ENCODE measurements at places on chromosomes 2 and 18.

DNA sequence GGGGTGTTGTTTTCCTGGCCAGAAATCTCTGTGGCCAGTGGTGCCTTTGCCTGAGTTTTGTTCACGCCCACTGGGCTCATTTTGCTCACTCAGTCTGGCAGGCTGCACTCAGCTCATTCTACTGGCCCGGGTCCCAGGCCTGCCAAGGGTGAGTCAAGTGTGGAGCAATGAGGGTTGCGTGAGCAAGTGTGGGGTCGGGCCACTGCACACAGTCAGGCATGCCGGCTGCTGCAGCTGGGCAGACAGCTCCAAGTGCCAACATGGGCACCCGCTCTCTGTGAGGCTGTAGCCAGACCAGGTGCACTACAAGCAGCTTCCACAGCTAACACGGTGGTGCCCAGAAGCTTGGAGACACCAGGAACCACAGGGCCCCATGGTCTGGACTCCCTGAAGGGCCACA, 801.1 kb upstream of the RAB6C start:
- no peak for DNase-seq

GRCh38 chr2:96754317-96754716, 6.4 kb upstream of the CNNM4 start:
- no peak for DNase-seq

GRCh38 chr2:12543978-12544558, 172.7 kb upstream of the TRIB2 start:
- no peak for DNase-seq

DNA sequence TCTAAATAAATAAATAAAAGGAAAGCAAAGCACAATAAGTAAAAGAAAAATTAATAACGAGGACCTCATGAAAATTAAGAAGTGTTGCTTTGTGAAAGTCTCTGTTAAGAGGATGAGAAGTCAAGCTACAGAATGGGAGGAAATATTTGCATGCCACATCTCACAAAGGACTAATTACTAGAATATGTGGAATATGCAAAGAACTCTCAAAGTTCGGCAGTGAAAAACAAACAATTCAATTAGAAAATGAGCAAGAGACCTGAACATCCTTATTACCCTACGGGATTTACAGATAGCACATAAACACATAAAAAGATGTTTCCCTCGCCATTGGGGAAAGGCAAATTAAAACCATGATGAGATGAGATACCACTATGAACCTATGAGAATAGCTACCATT, 23.3 kb downstream of the CYP26B1 start:
- no peak for DNase-seq

- DNase-seq = peak; percentile 18
These were observed 78.9 kb downstream of the CD8B2 start for GRCh38 chr2:106566050-106566449.

DNA sequence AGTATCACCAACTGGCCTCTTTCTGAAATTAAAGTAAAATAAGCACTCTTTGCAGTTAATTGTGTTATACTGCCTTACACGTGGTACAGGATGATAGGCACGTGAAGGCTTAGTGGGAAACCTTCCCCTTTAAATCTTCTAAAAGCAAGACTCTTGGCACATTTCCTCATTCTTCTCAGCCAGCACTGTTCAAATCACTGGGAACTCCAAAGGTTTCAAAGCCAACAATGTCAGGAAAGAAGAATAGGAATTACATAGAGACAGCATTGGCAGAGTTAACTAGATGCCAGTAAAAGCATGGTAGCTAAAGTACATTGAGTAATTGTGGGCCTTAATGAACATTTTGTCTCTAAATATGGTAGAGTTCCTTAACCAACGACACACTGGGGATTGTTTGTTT, 96.4 kb downstream of the DTNA start:
- DNase-seq = no peak

DNA sequence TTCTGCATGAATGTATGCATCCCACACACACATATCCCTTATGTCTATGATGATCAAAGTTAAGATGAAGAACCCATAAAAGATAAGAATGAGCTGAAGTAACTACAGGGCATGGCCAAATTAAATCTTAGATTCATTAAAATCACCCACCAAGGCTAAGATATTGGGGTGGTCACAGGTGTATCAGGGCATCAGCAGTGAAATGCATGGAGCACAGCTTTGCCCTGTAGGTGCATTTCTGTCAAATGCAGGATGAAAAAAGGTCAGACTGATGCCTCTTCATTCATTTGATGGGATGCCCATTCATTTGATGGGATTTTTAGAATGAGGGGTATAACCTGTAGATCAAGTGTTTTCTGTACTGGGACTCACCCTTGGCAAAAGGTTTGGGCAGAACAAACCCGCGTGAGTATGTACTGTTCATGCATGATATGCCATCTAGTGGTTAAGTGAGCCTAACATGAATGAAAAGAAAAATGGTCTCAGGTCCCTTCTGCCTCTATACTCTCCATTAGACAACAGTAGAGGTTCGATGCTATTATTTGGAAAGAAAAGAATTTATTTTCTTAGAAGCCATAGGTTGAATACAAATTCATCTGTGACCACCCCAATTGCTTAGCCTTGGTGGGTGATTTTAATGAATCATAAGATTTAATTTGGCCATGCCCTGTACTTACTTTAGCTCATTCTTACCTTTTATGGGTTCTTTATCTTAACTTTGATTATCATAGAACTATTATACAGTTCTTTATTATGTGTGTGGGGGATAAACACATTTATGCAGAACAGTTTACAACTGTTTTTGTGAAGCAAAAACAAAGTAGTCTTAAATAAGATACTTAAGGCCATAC, 43.2 kb upstream of the NOSTRIN start:
- DNase-seq = no peak

- no peak for DNase-seq
These were observed 179.7 kb downstream of the AGPS start for GRCh38 chr2:177572236-177572671.

DNA sequence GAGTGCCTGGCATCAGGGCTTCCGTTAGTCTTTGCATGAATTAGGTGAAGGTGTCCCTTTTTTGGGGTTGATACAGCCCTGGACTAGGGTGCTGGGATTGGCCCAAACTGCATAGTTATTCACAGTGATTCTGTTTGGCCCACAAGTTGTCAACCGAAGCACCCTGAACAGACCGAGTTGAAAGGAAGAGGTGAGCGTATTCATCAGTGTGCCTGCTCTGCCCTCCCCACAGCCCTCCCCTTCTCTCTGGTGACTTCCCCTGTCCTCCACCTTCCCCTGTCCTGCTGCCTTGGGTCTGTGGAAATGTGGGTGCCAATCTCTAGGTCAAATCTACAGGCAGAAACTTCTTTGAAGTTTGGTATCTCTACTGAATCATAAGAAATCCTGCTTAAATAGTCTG, 330.5 kb downstream of the DYSF start:
- DNase-seq = no peak

GRCh38 chr18:79579807-79580497, 99.7 kb upstream of the CTDP1 start:
- DNase-seq = no peak

- no peak for DNase-seq
These were observed 36.8 kb downstream of the ACVR1 start for GRCh38 chr2:157839162-157839801.

GRCh38 chr2:226798422-226799210, 1.0 kb downstream of the IRS1 start:
- no peak for DNase-seq

DNA sequence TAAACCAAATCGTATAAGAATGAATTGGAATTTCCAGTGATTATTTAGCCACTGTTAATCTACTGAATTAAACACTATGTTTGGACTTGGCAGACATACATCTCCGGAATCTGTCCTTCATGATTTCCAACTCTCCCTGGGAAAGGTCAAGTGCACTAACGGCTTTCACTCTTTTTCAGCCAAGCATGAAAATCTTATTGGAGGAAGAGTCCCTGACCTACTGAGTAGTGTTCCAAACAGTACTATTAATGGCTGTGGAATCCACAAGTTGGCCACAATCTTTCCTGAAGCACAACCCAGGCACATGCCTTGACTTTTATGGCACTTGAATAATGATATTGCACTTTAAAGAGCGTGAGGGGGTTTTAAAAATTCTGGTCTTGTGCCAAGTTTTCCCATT, 318.9 kb upstream of the RND3 start:
- DNase-seq = no peak

DNA sequence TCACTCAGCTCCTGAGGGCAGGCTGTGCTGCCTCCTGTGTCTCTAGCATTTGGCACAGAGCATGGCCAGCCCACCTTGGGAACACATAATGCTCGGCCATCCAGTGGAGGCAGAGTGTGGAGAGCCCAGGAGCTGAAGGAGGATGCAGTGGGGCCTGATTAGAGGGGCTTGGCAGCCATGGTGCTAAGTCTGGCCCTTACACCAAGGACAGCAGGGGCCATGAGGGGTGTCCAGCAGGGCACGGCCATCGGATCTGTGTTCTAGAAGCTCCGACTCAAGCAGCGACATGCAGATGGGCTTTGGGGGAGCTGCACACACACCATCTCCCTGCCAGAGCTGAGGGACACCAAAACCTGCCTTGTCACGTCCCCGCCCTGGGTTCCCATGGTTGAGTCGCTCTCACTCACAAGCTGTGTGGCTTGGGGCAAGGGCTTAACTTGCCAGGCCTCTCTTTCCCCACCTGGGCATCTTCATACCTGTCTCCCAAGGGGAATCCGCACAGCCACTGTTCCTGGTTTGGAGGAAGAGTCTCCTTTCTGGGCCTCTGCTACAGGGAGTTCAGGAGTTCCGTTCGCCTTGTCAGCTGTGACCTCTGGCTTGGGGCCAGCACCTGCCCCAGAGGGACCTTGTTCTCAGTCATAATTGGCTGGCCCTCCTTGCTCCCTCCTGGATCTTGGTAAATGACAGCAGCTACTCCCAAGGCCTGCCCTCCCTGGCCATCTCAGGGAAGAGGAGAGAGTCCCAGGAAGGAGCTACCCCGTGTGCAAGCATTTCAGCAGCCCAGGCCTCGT, 1.3 kb upstream of the TOGARAM2 start:
- DNase-seq = no peak

GRCh38 chr2:126154256-126154785, 501.6 kb upstream of the GYPC start:
- no peak for DNase-seq

- no peak for DNase-seq
These were observed 76.7 kb downstream of the EMILIN2 start for GRCh38 chr18:2923464-2923863.

GRCh38 chr18:13463526-13464210, 245.1 kb downstream of the LDLRAD4 start:
- no peak for DNase-seq

- DNase-seq = no peak
These were observed 319.8 kb downstream of the FBXO15 start for GRCh38 chr18:73827801-73828200.

DNA sequence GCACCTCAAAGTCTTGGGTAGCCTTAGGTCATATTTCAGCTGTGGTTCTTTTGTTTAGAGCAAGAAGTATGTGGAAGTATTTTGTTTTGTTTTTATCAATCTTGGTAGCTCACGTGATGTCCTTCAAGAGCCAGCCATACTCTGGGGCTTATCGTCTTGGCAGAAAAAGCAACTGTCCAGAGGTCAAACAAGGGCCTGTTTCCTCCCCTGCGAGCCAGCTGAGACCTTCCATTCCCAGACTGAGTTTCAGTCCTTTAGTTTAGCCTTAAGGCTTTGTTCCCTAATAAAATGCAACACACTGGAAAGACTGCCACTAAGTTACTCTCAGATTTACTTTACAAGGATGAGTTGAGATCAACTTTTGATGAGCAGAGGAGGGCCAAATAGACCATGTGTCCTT, 63.5 kb downstream of the TXNL1 start:
- DNase-seq = no peak

DNA sequence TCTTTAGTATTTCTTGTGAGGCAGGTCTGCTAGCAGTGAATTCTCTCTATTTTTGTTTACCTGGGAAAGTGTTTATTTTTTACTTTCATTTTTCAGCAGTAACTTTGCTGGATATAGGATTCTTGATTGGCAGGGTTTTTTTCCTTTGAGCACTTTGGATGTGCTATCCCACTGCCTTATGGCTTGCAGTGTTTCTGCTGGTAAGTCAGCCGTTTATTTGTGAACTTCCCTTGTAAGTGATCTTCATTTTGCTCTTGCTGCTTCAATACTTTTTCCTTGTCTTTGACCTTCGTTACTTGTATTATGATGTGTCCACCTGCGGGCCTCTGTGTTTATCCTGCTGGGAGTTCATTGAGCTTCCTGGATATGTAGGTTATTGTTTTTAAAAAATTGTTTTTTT, 54.7 kb downstream of the SLC66A2 start:
- no peak for DNase-seq

DNA sequence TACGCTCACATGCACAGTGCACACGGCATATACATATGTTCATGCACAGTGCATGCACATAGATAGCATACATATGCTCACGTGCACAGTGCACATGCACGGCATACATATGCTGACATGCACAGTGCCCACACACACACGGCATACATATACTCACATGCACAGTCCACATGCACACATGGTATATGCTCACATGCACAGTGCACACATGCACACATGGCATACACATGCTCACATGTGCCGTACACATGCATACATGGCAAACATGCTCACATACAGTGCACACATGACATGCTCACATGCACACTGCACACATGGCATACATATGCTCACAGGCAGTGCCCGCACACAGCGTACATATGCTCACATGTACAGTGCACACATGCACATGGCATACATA, 97.7 kb upstream of the CTDP1 start:
- no peak for DNase-seq

DNA sequence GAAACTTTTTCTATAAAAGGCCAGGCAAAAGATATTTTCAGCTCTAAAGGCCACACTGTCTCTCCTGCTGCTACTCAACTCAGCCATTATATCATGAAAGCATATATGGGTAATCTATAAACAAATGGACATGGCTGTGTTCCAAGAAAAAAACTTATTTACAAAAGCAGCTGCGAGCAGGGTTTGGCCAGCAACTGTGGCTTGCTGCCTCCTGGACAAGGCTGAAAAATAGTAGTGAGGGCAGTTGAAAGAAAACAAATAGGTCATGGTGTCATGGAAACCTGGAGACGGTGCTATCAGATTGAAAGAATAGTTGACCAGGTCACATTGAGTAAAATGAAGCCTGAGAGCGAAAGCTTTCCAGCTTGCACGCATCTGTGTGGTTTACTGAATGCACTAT, 89.2 kb upstream of the LRATD1 start:
- DNase-seq = no peak

GRCh38 chr2:240514631-240515030, 43.2 kb downstream of the ANKMY1 start:
- no peak for DNase-seq
